ENCODE measurements at places on chromosomes 6 and 20. TPM values are rescaled to one million over a fixed set of nuclear protein-coding genes. Genes with fewer than 3 reads are reported as not detected.

- no peak for DNase-seq
Measured at GRCh38 chr6:157282284-157282683, 41.0 kb downstream of the TMEM242 start.

DNA sequence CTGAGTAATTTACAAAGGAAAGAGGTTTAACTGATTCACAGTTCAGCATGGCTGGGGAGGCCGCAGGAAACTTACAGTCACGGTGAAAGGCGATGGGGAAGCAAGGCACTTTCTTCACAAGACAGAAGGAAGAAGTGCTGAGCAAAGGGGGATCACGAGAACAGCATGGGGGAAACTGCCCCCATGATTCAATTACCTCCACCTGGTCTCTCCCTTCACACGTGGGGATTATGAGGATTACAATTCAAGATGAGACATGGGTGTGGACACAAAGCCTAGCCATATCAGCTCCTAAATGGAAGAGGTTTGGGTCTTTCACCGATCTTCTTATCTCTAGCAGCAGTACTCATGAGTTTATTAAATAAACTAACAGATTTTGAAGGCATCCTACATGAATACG, 152.9 kb upstream of the RUNX2 start:
- no peak for DNase-seq

- DNase-seq = no peak
Measured at GRCh38 chr6:165118736-165119135, 190.7 kb downstream of the C6orf118 start.

- DNase-seq = no peak
Measured at GRCh38 chr20:14799545-14800216, 462.3 kb upstream of the FLRT3 start.

The SNPH gene
- 0.61 TPM for total RNA-seq

The ZNF831 gene
- total RNA-seq = 0.15 TPM

The ALDH8A1 gene
- 175 TPM for total RNA-seq
